Activated naive CD8-positive, alpha-beta T cell treated with anti-CD3 and anti-CD28 coated beads for 36 hours (primary cell): ENCODE measurements at places on chromosomes 1 and 21. TPM values are rescaled to one million over a fixed set of nuclear protein-coding genes. Genes with fewer than 3 reads are reported as not detected.

DNA sequence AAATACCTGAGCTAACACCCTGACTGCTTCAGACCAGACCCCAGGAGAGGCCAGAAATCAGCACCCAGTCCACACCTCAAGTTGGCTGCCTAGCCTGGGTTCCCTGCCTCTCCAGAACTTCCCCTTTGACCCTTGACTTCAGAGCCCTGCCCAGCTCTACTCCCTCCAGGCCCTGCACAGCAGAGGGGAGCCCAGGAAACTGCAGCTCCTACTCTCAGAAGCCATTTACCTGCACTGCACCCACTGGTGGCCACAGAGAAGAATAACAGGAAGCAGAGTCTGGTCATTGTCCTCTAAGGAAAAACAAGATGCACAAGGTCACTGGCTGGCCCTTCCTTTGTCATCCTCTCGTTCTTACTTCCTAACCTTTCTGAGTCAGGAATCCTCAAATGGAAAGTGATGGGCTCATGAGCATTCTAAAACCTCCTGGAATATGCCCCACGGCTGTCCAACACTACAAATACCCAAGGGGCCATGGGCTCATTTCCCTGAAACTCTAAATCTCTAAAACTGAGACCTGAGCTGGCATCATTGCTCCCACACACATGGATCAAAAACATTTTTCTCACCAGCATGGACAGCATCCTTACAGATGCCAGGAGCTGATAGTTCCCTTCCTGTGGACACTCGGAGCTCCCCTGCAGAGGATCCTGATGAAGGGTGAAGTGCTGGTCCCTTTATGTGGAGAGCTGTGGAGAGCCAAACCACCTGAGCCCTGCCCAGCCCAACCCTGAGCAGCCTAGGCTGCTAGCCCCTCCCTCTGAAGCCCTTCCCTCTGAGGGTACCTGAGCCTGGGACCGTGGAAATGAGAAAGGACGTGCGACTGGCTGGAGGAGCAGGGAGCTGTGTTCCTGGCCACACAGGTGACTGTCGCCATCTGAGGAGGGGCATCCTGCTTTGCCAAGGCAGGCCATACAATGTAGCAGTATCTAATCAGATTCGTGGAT lies at the start of gene ITLN2:
Gene ITLN2, minus strand, starts transcription at position 652 of the 947 bp plus-strand sequence. Its CDS starts 68 bp downstream, at position 584.
- H3K4me3 ChIP-seq, result no peak within 1 kb of the TSS
- peaks cover 8% of the 10 kb centered on the region for H3K4me1 ChIP-seq
- no peaks in the 10 kb centered on the region for H3K27me3 ChIP-seq
- peak within 1 kb of the TSS; percentile 27 for H3K27ac ChIP-seq
- no peaks in the 10 kb centered on the region for H3K36me3 ChIP-seq
- DNase-seq, result peak; percentile 57

CAPN8 gene
- total RNA-seq, result not detected

GRCh38 chr1:7388488-7389185 lies 382.5 kb upstream of the VAMP3 start:
- H3K27ac ChIP-seq, result no peak overlapping the region
- H3K36me3 ChIP-seq, result no peaks in the 10 kb centered on the region
- no peaks in the 10 kb centered on the region for H3K4me1 ChIP-seq
- no peak for DNase-seq
- H3K27me3 ChIP-seq, result no peaks in the 10 kb centered on the region

GRCh38 chr1:170853302-170853701 lies 82.0 kb upstream of the MROH9 start:
- peaks cover 41% of the 10 kb centered on the region for H3K27me3 ChIP-seq
- no peak for DNase-seq
- peaks cover 2% of the 10 kb centered on the region for H3K4me1 ChIP-seq
- H3K4me3 ChIP-seq, result no peak overlapping the region

GRCh38 chr1:94115254-94115899 lies 5.6 kb downstream of the ABCA4 start:
- no peak overlapping the region for H3K27ac ChIP-seq
- no peak for DNase-seq
- H3K4me3 ChIP-seq, result no peak overlapping the region
